ENCODE measurements at places on chromosomes 3 and 15.

GRCh38 chr3:13451301-13451673, 28.8 kb upstream of the HDAC11 start:
- no peak for DNase-seq

- DNase-seq = no peak
Observed at GRCh38 chr15:65087873-65088642, 11.5 kb downstream of the KBTBD13 start.

- DNase-seq = no peak
Observed at GRCh38 chr15:48447657-48448056, 116.4 kb downstream of the DUT start.

- DNase-seq = no peak
Observed at GRCh38 chr3:54827776-54828175, 100.1 kb downstream of the LRTM1 start.

- DNase-seq = peak; percentile 42
Observed at GRCh38 chr3:13657660-13658435, 108.9 kb downstream of the FBLN2 start.

- peak; percentile 12 for DNase-seq
Observed at GRCh38 chr15:57752436-57752835, 45.9 kb downstream of the POLR2M start.

DNA sequence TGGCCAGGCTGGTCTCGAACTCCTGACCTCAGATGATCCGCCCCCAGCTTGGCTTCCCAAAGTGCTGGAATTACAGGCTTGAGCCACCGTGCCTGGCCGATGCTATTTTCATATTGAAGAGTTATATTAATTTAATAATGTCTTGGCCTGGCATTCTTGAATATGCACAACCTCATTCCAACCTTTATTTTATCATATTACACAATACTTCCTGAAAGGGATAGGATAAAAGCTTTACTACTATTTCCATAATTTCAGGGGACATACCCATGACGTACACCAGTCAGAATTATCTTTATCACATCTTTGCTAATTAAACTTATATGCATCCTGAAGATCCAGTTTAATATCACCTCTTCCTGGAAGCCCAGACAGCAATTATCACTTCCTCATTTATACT, 205.3 kb downstream of the ZIC4 start:
- DNase-seq = no peak

- DNase-seq = no peak
Observed at GRCh38 chr15:40398413-40398873, 7.2 kb upstream of the IVD start.

DNA sequence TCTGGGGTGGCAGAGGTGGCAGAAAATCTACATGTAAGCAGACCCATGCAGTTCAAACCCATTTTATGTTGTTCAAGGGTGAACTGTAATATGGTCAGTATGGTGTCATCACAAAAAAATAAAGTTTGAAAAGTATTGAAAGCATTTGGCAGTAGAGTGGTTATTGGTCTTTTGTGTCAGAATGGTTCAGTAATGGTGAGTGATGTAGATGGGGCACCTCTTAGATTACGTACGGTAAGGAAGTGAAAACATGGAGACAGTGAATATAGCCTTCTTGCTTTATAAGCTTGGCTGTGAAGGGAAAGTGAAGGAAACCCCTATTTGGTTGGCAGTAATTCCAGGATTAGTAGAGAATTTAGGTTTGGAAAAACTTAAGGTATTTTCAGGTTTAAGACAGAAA, 17.2 kb upstream of the CCNB2 start:
- no peak for DNase-seq

Measured in SK-N-DZ (cell line).